Right hindlimb (tissue), 1 donor: ENCODE measurements at places on chromosomes 3 and 15.
A peak's percentile ranks its signal among the peaks of the same experiment; 100 is the strongest.

DNA sequence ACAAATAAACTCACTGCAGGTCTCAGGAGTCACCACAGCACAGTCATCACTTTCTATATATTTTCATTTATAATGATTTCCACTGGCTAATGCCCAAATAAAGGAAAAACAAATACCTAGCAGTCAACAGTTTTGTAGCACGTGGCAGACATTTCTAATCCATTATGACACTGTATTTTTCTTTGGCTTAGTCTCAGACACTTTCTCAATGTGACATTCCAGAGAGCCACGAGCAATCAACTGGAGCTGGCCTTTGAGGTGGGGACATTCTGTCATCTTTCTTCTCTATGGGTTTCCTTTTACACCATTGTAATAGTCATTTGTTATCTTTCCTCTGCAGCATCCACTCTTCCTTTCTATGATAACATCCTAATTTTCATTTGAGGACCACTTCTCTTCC lies 119.7 kb downstream of the WNT5A start:
- DNase-seq, result no peak

DNA sequence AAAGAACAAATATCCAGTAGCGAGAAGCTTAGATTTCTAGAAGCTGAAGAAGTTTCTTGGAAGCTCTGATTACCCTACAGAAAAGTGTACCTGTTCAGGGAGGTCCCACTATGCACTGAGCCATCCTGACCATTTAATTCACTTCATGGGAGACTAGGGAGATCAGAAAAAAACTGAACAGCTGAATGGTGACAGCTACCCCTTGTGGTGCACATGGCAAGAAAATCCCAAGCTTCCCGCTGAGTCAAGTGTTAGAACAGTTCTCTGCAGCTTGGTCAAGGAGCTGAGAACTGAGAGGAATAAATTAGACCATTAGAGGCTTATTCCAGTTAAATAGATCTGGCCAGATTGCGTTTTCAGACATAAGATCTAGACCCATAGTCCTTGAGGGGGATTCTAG lies 197.2 kb upstream of the VEPH1 start:
- no peak for DNase-seq

GRCh38 chr3:46369675-46370132 lies 1.0 kb upstream of the CCR5 start:
- DNase-seq, result no peak

DNA sequence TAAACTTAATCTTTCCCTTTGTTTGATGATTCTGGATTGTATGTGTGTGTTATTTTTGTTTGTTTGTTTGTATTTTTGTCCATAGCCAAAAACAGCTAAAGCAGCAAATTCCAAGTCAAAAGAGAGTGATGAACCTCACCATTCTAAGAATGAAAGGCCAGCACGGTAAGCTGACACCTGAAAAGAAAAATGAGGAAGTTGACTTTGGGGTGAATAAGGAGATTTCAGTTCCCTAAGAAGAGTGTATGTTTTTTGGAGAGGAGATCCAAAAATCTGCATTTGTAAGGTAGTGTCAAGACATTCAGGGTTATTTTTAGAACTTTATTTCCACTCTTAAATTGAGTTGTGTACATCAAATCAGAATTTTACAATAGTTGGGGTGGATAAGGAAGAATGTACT lies 52.3 kb upstream of the UTS2B start:
- no peak for DNase-seq

DNA sequence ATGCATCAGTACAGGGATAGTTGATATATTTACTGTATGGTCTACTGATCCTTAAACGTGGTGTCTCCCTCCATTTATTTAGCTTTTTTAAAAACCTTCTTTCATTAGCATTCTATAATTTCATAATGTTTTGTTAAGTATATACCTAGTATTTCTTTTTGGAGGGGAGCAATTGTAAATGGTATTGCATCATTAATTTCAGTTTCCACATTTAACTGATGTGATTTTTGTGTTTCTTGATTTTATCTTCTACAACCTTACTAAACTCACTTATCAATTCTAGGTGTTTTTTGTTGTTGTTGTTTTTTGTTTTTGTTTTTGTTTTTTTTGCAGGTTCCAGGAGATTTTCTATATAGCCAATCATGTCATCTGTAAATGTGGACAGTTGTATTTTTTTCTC lies 18.4 kb downstream of the GOLGA6L1 start:
- DNase-seq, result no peak

GRCh38 chr15:89963301-89964231 lies 37.6 kb upstream of the ZNF710 start:
- no peak for DNase-seq

DNA sequence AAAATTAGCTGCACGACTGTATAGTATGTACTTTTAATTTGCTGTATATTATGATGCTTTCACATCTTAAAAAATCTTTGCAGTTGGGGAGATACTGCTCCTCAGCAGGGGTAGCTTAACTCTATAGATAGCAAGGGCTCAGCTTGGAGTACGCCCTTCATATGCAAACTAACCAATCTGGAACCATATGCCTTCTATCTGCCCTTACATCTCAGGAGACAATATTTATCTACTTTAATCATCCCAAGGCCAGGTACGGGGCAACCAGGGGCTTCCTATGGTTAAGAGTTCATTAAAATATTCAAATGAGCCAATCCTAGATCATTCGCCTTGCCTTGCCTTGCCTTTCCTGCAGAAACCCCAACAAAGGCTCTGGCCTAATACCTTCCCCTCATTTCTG lies 204.1 kb upstream of the ZBTB20 start:
- DNase-seq, result no peak

GRCh38 chr3:127889461-127889863 lies 25.6 kb upstream of the KBTBD12 start:
- DNase-seq, result no peak

GRCh38 chr3:146650691-146651442 lies 45.7 kb upstream of the PLSCR5 start:
- no peak for DNase-seq

DNA sequence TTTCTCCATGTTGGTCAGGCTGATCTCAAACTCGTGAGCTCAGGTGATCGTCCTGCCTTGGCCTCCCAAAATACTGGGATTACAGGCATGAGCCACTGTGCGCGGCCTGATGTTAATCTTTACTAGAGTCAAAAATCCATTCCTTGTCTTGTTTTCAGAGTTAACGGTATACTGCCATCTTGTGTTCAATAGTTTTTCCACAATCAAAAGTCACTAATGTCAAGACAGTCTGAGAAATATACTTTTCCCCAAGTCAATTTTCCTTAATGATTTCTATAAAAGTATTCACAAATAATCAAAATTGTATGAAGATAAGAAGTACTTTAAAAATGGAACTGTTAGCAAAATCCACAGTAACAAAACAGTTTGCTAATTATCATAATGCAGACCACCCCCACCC lies 8.5 kb downstream of the CRBN start:
- no peak for DNase-seq

GRCh38 chr15:99980752-99981151 lies 247.5 kb upstream of the LYSMD4 start:
- DNase-seq, result no peak

DNA sequence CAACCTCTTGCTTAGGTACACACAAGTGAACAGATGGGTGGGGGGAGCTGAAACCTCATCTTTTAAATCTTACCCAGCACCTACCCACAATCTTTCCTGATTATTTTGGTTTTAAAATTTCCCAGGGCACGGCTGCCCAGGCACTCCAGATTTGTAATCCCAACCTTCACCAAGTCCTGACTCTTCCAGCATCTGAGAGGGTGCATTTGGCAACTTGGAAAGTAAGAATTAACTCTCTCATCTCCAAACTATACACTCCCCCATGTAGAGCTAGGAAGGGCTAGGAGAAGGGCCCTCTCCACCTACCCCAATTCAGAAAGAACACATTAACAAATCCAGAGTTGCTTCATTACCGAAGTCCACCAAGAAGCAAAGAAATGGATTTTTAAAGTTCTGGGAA lies 41.7 kb upstream of the PRICKLE2 start:
- DNase-seq, result no peak

- no peak for DNase-seq
These were observed 65.4 kb downstream of the DHX30 start for GRCh38 chr3:47868306-47868705.

DNA sequence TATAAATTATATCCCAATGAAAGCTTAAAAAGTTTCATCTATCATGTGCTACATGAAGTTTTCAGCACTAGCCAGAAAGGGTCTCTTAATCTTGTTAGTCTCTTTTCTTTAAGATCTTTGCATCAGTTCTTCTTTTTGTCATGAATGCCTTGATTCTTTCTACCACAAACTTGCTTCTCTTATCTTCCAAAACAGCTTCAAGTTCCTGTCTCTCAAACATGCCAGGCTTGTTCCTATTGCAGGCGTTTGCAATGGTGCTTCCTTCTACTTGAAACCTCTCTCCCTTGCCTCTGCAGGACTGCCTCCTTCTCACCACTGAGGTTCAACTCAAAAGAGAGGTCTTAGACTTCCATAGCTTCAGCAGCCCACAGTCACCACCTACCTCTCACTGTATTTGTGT lies 104.3 kb upstream of the FRMD4B start:
- DNase-seq, result no peak

DNA sequence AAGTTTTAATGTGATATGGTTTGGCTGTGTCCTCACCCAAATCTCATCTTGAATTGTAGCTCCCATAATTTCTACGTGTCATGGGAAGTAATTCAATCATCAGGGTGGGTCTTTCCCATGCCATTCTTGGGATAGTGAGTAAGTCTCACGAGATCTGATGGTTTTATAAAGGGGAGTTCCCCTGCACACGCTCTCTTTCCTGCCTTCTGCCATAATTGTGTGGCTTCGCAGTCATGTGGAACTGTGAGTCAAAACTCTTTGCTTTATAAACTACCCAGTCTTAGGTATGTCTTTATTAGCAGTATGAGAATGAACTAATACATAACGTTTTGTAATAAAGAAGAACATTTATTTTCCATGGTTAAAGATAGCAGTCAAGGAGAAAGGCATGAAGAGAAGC lies 39.2 kb upstream of the GOLIM4 start:
- no peak for DNase-seq

GRCh38 chr15:50137893-50138292 lies 18.9 kb upstream of the ATP8B4 start:
- DNase-seq, result no peak

- DNase-seq, result no peak
These were observed 42.0 kb downstream of the GSK3B start for GRCh38 chr3:120052225-120052624.

DNA sequence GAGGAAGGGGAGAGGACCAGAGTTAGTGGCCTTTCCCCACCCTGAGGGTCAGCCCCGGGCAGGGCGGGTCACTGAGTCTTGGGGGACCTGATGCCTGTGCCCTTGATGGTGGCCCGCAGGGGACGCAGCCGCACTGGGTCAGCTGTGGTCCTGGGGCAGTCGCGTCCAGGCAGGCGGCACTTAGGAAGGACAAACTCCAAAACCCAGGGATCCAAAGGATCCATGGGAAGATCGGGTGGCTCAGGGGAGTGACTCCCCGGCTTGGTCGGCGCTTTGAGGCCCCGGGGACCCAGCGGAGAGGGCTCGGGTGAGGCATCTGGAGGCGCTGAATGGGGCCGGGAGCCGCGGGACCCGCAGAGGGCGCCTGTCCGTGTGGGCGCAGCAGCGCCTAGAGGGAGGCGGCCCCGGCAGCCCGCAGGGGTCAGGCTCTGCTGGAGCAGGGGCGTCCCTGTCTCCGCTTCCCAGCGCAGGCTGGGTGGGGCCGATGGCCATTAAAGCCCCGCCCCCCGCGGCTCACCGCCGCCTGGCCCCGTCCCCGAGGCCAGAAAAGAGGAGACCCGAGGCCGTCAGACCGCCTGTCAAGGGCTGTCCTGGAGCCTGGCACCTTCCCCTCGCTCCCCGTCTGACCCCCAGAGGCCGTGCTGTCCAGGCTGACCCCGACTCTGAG lies 17.5 kb downstream of the CIDEC start:
- peak; percentile 61 for DNase-seq

DNA sequence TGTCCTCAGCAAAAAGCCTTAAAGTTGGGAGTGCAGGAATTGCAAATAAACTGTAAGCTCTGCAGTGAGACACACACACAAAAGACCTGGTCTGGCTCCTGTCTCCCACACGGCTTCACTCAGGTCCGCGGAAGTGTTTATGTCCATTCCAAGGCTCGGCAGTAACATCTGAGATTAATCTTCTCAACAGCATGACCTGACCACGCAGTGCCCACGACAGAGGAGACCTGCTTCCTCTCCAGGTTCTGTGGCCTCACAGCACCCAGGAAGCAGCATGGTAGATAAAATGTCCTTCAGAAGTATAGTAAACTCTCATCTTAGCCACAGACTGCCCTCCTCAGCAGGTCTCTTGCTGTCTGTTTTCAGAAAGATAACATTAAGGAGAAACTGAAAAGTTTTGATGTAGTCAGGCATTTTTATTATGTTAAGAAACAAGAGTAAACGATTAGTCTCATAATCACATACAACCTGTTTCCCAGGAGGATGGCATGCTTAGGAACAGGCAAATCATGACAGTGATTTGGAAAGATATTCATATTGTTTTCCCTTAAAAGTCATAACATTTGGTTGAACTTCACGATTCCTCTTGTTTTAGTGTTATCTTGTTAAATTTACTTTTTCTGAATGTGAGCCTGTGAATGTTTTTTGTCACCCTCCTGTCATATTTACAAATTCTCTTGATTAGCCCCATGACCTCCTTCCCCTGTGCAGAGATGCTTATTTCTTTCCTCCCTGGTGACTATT lies 34.6 kb downstream of the CD200R1L start:
- DNase-seq, result no peak

DNA sequence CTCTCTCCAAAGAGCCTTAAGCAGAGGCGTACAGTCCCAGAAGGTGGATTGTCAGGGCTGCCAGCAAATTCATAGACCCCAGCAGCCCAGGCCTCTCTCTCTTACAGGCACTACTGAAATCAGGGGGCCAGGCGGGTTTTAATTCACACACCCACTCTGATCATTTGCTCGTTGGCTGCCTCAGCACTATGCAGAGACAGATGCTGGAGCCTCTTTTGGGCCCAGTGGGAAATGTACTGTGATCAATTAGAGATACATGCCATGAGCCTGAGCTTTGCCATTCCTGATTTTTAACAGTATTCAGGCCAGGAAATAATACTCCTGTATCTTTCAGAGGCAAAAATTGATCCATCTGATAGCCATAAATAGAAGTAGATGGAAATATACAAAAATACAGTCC lies 53.0 kb downstream of the CMTM6 start:
- DNase-seq, result no peak

- no peak for DNase-seq
These were observed 52.1 kb downstream of the LSM3 start for GRCh38 chr3:14230729-14231128.

- DNase-seq, result peak; percentile 41
These were observed 28.6 kb downstream of the MEGF11 start for GRCh38 chr15:66224946-66225345.

GRCh38 chr15:40823572-40824343 lies 4.8 kb downstream of the PPP1R14D start:
- no peak for DNase-seq

GRCh38 chr3:151002003-151002981 lies 29.8 kb upstream of the CLRN1 start:
- peak; percentile 33 for DNase-seq

GRCh38 chr15:79602731-79603130 lies 170.6 kb downstream of the MINAR1 start:
- DNase-seq, result no peak

GRCh38 chr15:41656188-41656587 lies 4.0 kb upstream of the MGA start:
- no peak for DNase-seq

- peak; percentile 20 for DNase-seq
These were observed 103.5 kb upstream of the SLC7A14 start for GRCh38 chr3:170689296-170689829.

GRCh38 chr3:81291586-81291985 lies 469.9 kb downstream of the GBE1 start:
- DNase-seq, result no peak
